ENCODE measurements at places on chromosomes 6 and 20.

- no peak for DNase-seq
Measured at GRCh38 chr6:42193491-42193894, 1.3 kb downstream of the GUCA1B start.

DNA sequence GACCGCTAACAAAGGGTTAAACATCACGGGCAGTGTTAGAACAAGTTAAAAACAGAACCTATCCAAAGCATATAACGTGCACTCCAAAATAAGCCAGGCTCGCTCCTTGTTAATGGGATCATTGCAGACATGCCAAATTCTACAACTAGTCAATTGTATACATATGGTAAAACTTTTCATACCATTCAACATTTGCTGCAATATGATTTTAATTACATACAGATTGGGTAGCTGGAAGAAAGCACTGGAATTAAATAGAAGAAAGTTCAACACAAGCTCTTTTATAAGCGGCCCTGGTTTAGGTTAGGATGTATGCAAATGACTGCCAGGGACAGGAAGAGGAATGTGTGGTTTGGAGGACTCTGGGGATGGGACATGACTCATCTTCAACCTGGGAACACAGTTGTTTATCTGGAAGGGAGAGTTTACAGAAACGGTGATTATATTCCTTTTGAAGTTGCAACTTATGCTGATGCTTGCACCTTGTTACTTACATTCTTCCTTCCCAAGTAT lies 62.5 kb upstream of the TIAM2 start:
- no peak for DNase-seq

DNA sequence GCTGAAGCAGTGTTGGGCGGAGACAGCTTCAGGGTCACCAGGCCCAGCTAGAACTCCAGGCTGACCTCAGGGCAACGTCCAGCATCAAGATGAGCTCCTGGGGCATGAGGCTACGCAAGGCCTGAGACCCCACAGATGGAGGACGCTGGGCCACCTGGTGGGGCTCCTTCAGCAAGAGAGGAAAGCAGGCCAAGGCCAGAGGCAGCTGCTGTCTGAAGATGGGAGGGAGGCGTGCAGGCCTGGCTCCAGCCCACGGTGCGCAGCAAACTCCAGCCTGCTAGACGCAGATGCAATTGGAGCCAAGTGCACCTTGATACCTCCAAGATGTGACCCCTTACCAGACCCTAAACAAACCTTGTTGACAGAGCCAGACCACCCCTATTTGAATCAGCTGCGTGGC lies 220.9 kb upstream of the RREB1 start:
- no peak for DNase-seq

GRCh38 chr6:120108061-120108795 lies 758.7 kb upstream of the MAN1A1 start:
- DNase-seq = no peak

DNA sequence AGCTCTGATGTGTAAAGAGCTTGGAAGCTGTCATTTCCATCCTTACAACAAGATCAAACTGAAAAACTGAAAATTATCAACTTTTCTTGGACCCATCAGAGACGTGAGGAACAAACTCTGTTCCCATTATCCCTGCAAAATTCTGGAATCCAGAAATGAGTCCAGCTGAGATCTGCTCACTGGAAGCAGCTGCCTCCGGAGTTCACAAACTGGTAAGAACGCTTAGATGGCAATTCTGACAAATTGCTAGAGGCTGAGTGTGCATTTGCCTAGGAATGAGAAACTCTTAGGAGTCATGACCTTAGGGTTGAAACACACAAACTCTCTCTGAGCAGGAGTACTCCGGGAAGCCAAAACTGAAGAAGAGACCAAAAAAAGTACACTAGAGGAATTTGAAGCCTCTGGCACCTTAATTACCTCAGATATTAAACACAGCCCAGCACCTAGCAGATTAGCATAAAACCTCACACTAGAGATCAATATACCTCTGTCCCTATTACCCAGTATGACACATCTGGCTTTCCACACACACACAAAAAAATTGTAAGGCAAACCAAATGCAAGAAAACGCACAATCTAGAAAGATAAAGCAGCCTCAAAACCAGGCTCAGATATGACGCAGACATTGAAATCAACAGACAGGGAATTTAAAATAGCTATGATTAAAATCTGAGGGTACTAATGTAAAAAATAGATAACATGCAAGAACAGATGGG lies 233.5 kb upstream of the SGK1 start:
- no peak for DNase-seq

DNA sequence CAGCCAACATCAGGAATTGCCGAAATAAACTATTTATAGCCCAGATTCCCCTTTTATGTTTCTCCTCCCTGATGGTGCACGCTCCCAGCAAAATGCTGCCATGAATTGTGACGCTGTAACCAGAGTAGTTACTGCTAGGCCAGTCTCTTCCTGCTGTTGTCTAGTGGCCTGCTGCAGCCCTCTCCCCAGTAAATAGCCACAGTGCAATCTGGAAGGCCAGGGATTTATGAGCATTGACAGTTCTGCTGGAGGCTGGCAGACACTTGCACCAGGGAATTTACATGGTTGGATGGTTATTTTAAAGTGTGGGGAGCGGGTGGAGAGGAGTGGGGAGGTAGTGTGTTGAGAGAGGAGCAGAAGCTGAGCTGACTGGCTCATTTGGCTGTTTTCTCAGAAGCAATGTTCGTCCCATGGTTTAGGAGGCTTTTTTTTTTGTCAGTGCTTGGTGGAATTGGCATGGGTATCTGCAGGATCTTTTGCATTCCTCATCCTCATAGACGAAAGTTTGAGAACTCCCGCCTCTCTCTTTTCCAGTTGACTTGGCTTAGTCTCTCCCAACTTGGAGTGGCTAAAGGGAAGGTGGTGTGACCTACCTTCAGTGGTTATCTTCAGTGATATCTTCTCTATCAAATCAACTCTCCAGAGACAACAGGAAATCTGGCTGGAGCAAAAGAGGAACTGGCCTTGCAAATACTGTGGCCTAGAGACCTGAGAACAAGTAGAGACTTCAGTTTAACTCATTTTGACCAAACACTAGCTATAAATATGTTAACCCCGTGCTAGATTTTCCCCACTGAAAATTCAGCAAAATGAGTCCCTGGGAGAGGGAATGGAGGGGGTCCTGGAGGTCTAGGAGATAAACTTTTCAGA lies 99.3 kb upstream of the VSTM2L start:
- no peak for DNase-seq

- DNase-seq = no peak
Measured at GRCh38 chr6:130204322-130204721, 18.4 kb downstream of the SAMD3 start.

GRCh38 chr6:118889163-118889562 lies 4.8 kb upstream of the ASF1A start:
- DNase-seq = no peak

DNA sequence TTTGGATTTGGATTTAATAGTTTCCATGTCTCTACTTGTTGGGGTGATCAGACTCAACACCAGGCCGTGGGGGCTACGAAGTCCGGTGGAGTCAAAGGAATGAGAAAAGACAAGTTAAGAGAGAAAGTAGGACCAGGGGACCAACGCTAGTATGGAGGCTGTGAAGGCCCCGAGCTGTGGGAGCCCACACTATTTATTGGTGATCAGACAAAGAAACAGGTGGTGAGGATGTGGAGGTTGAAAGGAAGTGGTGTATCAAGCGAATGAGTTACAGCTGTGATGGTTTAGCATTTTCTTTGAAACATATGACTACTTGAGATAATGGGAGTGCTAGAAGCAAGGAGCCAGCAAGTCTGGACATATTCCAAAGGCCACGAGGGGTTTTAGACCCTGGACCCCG lies 62.4 kb downstream of the AKAP7 start:
- DNase-seq = no peak

DNA sequence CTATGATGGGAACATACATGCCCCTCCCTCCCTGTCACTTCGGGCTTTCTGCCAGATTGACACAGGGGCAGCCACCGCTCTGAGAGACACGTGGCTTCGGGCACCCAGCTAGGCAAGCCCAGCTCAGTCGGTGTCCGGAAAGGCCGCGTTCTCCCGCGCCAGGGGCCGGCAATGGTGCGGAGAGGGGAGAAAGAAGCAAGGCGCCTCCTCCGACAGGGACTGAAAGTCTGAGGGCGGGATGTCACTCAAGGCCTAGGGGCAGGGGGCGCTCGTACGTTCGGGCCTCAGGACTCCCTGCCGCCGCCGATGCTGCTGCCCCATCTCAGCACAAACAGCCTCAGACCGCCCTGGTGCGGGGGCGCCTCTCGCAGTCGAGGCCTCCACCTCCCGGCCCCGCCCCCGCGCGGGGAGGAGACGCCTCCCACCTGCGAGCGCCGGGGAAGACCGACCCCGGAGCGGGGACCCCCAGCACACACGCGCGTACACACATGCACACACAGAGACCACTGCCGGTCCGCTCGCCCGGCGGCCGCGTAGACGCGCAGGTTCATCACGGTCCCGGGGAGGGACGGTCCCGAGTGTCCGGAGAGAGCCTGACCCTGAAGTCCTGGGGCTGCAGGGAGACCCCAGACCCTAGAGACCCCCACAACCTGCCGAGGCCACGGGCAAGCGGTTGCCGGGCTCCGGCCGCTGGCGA lies 1.9 kb downstream of the GRM4 start:
- DNase-seq = peak; percentile 69

DNA sequence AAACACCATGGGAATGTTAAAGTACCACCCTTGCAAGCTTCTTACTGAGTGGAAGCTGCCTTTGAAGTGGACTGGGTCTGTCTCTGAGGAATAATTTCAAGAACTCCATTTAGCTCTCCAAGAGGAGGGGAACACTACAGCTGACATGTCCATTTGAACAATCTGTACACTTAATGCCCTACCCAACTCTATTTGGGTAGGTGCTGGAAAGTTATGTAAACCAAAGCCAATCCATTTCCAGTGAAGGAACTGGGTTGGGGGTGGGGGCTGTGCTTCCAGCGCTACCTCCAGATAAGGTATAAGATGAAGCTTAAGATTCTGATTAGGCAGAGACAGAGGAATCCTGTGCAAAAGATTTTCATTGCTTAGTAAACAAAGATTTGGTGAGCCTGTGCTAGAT lies 122.0 kb downstream of the TCP11 start:
- no peak for DNase-seq

DNA sequence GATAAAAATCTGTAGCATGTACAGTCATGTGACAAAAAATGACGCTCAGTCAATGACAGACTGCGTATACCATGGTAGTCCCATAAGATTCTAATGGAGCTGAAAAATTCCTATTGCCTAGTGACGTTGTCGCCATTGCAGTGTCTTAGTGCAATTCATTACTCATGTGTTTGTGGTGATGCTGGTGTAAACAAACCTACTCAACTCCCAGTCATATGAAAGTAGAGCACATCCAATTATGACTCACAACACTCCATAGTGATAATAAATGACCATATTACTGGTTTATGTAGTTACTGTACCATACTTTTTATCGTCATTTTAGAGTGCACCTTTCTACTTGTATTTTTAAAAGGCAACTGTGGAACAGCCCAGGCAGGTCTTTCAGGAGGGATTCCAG lies 45.0 kb downstream of the TFAP2A start:
- DNase-seq = no peak

GRCh38 chr6:40390144-40390800 lies 196.9 kb downstream of the LRFN2 start:
- no peak for DNase-seq

DNA sequence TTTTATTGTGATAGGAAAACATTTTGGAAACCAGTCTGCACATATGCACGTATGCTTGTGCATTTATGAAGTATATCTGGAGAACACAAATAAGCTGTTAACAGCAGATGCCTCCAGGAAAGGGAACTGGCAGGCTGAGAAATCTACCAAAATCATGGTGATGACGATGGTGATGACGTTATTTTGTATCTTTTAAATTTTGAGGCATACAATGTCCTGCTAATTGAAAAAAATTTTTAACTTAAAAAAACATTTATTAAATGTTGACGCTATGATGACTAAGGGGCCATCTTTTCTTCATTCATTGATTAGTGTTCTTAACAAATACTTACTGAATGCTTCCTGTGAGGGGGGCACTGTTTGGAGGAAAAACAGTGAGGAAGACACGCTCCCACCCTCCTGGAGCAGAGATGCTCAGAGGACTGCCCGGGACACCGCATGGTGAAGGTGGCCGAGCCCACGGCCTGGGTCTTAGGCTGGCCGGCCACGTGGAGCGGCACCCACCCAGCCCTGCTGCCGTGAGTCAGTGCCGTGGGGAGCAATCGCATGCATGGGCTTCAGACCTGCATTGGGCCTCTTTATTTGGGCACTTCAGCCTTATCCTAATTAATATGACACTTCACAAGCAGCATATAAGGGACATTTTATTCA lies 15.9 kb upstream of the ENTPD6 start:
- DNase-seq = no peak

DNA sequence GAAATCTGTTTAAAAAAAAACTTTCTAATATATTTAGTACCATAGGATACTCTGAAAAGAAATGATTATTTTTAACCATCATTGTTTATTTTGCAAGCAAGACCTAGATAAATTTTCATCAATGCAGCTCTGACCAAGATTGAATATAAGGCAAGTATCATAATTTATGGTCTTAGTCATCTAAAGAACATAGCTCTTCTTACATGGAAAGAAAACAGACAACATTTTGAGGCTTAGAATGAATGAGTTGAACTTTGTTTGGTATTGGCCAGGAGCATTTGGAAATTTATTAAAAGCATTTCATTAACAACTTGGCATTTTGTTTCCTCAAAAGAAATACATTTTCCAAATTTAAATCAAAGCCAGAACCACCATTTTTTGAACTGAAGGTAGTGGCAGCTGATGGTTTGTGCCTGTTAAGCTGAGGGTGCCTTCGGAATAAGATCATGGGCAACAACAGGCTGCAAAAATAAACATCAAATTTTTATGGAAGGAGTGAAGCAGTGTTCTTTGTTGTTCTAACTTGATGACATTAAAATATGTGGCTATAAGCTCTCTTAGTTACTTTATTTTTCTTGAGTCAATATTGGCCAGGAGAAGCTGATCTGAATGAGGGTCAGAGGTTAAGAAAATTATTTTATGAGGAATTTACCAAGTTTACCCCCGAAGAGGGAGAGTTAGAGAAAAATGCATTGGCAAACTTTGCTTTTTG lies 6.7 kb upstream of the ATXN1 start:
- DNase-seq = no peak

GRCh38 chr6:26359765-26360164 lies 5.2 kb upstream of the BTN3A2 start:
- no peak for DNase-seq

DNA sequence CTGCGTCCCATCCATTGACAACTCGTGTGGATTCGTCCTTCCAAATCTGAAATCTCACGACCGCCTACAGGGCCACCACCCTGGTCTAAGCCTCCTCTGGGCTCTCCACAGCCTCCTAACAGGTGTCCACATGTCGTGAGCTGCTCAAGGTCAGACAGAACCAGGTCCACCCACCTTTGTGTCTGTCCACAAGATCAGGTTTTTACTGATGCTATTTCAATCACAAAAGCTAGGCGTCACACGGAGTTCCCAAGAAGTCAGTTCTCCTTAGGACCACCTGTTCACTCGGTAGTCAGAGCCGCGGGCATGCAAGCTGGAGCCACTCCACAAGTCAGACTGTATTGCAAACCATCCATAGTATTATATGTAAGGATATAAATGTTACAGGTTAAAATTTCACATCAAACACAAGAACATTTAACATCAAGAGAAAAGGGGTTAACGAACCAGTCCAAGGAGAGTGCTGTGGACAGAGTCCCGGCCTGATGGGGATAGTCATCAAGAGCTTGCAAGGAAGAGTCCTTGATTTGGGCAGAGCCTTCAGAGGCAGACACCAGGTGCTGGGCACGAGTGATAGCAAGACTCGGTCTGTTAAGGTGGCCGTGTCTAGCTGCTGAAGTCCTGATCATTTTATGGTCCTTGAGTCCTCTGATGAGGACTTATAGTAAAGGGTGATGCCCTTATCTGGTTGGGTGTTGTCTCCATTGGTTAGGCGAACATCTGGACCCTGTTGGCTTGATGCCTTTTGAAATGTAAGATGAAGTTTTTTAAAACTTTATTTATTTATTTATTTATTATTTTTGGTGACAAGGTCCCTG lies 731 bp upstream of the DNPH1 start:
- peak; percentile 47 for DNase-seq
